ENCODE measurements at places on chromosomes 13 and 19.

- no peak for DNase-seq
Observed at GRCh38 chr19:38270587-38271167, 6.3 kb downstream of the SPINT2 start.

- no peak for DNase-seq
Observed at GRCh38 chr13:41562541-41563178, 105.3 kb downstream of the RGCC start.

DNA sequence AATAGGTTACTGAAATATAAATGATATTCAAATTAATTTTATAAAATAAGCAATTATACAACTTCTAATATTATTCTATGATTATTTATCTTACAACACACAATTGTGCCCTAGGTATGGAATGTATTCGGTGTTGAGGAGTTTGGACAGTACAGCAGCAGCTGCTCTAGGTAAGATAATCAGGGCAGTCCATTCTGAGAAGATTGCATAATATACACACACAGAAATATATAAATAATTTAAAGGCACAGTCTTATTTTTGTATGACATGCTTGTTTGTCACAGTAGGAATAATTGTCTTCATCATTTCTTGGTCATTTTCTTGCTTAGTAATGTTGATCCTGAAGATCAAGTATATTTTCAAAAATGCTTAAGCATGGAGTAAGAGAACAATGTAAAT lies 849.4 kb upstream of the MIR17HG start:
- DNase-seq: no peak

DNA sequence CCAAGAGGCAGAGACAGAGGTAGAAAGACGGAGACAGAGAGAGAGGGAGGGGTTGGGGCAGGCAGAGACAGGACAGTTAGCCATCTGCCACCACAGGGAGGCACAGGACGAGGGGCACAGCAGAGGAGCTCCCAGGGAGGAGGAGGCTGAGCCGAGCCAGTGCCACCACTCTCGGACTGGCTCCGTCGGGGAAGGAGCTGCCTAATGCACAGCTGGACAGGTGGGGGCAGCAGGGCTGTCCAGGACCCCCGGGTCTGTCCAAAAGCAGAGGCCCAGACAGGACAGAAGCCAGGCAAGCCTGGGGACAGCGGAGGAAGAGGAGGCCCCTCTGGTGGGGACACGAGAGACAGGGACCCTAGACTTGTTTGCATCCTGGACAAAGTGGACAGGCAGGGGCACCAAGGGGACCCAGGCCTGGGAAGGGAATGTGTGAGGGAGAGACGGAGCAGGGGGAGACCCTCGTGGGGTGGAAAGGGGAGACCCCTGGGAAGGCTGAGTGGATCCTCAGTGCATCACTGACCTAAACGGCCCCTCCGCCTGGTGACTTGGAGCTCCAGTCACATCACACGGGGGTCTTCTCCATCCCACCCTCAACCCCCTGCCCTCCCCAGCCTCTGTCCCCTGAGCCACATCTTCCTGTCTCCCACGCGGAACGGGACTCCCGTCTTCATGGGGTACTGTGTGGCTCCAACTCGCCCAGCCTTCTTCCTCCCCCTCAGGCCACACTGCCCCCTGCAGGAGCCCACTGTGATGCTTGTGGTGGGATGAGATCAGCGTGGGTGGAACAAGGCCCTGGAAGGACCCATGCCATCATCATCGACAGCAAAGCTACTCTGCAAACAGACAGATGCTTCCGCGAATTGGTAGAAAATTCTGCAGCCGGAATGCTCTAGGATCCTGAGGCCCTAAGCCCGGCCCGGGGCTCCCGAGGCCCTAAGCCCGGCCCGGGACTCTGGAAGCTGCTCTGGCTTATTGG lies 915 bp downstream of the F10 start:
- no peak for DNase-seq

- DNase-seq: no peak
Observed at GRCh38 chr19:51018745-51019543, 565 bp downstream of the KLK10 start.

All from AG09319 (cell line).